Suppressor macrophage (primary cell): ENCODE measurements at places on chromosomes 1 and 21.

DNA sequence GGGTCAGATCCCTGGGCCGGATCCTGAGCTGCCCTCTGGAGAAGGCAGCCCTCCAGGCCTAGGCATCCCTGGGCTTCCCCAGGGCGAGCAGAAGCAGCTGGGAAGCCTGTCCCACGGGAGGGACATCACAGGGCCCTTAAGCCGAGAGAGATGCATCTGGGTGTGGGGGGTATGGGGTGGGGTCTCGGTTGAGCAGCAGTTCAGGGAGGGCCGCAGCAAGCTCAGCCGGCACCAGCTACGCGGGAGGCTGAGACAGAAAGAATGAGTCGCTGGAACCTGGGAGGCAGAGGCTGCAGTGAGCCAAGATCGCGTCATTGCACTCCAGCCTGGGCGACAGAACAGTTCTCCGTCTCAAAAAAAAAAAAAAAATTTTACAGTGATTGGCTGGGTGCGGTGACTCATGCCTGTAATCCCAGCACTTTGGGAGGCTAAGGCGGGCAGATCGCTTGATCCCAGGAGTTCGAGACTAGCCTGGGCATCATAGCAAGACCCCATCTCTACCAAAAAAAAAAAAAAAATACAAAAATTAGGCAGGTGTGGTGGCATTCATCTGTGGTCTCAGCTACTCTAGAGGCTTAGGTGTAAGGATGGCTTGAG lies 37.7 kb downstream of the RRP1 start:
- DNase-seq: no peak

DNA sequence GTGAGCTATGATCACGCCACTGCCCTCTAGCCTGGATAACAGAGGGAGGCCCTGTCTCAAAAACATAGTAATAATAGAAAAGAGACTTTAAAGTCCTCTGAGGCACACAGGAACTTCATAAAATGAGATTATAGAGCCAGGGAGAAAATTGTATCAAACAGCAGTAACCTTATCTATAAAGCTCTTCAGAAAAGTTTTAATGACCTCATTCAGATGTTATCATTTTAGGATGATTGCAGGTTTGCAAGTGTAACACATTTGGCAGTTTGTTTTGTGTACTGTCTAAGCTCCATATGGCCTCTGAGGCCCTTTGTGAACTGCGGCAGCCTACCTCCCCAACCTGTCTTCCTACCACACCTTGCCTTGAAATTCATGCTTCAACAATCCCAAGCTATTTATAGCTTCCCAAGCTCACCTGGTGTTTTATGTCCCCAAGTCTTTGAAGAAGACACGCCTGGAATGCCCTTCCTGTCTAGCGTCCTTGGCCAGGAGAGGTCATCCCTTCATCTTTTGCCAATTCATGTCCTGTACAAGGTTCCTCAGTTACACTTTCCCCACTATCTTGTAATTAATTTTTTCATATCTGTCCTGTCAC lies 8.5 kb upstream of the AKNAD1 start:
- no peak for DNase-seq

- DNase-seq: peak; percentile 39
Measured at GRCh38 chr1:151145304-151146071, 943 bp downstream of the SEMA6C start.

- peak; percentile 77 for DNase-seq
Measured at GRCh38 chr1:160466961-160467360, 56.1 kb downstream of the SLAMF6 start.

DNA sequence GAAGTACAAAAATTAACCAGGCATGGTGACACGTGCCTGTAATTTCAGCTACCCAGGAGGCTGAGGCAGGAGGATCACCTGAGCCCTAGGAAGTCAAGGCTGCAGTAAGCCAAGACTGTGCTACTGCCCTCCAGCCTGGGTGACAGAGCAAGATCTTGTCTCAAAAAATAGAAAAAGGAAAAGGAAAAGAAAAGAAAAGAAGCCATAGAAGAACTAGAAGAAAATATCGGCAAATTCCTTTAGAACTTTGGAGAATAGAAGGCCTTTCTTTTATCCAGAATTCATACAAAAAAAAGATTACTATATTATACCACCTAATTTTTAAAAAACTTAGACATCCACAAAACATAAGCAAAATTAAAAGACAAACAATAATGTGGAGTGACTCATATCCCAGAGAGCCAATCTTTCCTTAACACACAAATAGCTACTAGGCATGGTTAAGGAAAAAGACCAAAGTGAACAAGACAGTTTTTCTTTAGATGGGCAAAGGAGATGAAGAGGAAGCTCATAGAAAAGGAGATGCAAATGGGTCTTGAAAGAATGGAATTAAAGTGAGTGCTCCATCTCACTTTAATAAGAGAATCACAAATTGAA lies 251.1 kb upstream of the IRF2BP2 start:
- DNase-seq: no peak

GRCh38 chr1:54763816-54764132 lies 549 bp downstream of the PARS2 start:
- DNase-seq: peak; percentile 34
